Thymus (tissue), 14 donors: ENCODE measurements at places on chromosomes 2 and 18.
A peak's percentile ranks its signal among the peaks of the same experiment; 100 is the strongest.

DNA sequence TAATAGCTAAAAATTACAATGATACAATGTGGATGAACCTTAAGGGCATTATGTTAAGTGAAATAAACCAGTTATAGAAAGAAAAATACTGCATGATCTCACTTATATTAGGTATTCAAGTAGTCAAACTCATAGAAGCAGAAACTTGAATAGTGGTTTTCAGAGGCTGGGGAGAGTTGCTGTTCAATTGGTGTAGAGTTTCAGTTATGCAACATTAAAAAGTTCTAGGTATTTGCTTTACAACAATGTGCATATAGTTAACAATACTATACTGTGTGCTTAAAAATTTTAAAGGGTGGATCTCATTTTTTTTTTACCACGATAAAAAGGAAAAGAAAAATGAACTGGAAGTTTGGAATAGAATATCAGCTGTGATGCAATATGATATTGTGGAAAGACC is 479.1 kb downstream of the SPAG16 start:
- DNase-seq: no peak

GRCh38 chr2:205217004-205217403 is 465.3 kb upstream of the NRP2 start:
- no peak for DNase-seq

DNA sequence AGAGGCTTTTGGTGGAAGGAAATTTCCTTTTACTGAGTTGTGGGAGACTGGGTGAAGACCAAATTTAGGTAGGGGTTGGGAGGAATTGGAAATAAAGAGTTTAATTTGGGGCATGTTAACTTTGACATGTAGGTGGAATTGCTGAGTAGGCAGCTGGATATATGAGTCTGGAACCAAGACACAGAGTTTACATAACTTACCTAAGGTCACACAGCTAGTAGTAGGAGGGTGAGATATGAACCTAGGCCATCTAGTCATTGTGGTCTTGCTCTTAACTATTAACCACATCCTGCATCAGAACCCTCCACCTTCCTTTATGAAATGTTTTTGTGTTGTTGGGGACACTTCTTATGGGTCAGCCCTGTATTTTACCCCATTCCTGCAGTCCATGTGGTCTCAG is 113.1 kb downstream of the ICOS start:
- DNase-seq: no peak

GRCh38 chr18:11688972-11689668 is at the start of gene GNAL:
TSS of gene GNAL (plus strand) at chr18:11689264. CDS start at chr18:11689564, 300 bp downstream.
- peak; percentile 87 for DNase-seq

GRCh38 chr2:40346535-40347354 is 105.1 kb downstream of the SLC8A1 start:
- no peak for DNase-seq

GRCh38 chr2:45595721-45596435 is 15.2 kb downstream of the SRBD1 start:
- no peak for DNase-seq

GRCh38 chr2:159605441-159606178 is 10.7 kb downstream of the BAZ2B start:
- DNase-seq: no peak

DNA sequence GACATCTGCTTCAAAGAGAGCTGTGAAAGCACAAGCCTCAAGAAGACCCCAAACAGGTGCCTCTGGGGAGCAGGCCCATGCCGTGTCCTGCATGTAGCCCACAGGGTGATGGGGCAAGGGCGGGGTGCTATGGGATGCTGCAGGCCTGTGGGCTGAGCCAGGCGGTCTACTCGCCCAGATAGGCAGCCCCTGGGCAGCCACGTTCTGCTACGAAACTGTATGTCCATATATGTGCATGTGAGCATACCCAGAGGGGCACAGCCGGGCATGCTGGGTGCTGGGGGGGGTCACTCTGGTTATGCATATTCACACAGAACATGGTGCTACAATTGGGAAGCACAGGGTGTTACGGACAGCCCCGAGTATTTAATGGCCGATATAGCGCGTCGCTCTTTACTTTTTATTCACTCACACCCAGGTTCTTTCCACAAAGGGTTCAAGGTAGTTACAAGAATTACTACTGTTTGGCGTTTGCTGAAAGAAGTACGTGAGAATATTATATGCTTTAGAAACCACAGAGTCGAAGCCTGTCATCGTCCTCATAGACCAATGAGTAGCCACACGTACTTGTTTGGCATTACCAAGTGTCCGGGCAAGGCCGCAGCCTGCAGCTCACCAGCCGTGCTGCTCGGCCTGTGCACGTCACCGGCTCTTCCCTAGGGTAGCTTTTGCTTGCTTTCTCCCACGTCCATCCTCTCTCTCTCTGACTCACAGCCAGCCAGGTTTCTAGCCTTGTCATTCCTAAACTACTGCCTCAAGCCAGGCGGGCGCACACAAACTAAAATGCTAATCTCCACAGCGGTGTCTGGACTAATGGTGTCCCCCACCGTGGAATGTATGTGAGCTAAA is 14.4 kb downstream of the MTERF4 start:
- no peak for DNase-seq

DNA sequence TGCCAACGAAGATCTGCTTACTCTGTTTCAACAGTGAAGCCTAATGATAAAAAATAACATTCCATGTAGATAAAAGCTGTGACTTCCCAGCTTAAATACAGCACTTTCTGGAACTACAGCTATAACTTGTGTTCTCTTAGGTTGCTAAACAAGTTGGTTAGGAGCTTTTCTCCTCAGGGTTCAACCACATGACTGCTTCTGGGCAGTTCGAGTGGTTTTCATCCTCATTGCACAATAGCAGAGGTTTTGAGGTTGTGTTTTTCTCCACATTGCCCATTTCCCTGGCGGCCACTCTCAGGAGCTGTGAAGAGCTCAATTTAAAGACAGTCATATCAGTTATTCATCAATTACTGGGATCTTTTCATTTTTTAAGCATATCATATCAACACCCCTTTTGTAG is 102.2 kb upstream of the CYP1B1 start:
- DNase-seq: no peak

GRCh38 chr2:219702796-219703545 is 75.5 kb downstream of the SLC4A3 start:
- DNase-seq: no peak

DNA sequence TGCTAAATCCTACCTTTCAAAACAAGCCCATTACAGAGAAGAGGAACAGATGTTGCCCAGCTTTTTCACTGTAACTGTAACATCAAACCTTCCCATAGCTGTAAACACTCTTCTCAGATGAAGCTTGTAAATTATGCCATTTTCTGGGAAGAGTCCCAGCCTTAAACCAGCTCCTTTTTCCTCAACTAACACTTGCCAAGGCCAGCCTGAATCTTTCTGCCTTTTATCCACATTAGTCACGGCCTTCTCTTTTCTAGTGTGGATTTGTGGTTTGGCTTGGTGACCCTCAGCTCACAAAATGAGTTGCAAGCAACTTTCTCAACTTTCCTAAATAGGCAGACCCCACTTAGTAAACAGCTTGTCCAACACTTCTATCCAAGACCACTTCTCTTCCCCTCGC is 90.2 kb downstream of the CABLES1 start:
- no peak for DNase-seq

DNA sequence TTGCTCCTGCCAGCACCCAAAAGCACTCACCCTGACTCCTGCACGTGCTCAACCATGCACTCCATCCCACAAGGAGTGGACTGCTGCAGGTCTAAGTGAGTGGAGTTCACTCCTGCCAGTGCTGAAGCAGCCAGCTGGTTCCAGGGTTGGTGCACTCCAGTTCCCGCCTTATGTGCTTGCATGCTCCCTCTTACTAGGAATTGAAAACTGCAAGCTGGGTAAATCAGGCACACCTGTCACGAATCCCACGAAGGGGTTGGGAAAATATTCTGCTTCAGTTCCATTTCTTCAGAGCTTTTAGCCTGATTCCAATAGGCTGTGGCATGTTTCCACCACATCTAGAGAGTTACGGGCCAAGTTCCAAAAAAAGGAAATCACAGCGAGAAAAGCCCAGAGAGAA is 1365.5 kb upstream of the CHAC2 start:
- no peak for DNase-seq

- DNase-seq: no peak
Observed at GRCh38 chr2:149483004-149483605, 104.5 kb downstream of the MMADHC start.

GRCh38 chr2:172223601-172224054 is 120.9 kb upstream of the DLX2 start:
- DNase-seq: no peak

GRCh38 chr2:9674891-9675414 is 44.2 kb upstream of the YWHAQ start:
- DNase-seq: no peak

GRCh38 chr2:237594514-237594871 is 4.0 kb upstream of the RAB17 start:
- DNase-seq: no peak

DNA sequence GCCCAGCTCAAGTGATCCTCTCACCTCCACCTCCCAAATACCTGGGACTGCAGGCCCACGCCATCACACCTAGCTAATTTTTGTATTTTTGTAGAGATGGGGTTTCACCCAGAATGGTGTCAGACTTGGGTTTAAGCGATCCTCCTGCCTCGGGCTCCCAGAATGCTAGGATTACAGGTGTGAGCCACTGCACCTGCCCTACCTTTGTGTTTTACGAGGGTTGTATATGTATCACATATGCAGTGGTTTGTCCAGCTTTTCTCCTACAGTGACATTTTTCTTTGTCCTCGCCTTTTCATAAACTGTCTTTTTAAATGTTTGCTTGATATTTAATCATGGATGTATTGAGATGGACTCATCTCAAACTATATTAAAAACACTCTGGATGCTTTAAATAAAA is 38.5 kb downstream of the AGAP1 start:
- DNase-seq: no peak

GRCh38 chr2:151156431-151156830 is 105.2 kb downstream of the RBM43 start:
- no peak for DNase-seq

DNA sequence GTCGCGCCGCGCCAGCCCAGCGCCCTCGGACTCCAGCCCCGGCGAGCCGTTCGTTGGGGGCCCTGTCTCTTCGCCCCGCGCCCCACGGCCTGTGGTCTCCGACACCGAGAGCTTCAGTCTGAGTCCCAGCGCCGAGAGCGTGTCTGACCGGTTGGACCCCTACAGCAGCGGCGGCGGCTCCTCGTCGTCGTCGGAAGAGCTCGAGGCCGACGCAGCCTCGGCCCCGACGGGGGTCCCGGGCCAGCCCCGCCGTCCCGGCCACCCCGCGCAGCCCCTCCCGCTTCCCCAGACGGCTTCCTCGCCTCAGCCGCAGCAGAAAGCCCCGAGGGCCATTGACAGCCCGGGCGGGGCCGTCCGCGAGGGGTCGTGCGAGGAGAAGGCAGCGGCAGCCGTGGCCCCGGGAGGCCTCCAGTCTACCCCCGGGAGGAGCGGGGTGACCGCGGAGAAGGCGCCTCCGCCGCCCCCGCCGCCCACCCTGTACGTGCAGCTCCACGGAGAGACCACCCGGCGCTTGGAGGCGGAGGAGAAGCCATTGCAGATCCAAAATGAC is 1.4 kb downstream of the PHLPP1 start:
- DNase-seq: no peak

GRCh38 chr2:202638721-202639120 is 4.0 kb downstream of the FAM117B start:
- DNase-seq: no peak

- no peak for DNase-seq
Observed at GRCh38 chr2:109663721-109664120, 49.6 kb downstream of the SOWAHC start.

DNA sequence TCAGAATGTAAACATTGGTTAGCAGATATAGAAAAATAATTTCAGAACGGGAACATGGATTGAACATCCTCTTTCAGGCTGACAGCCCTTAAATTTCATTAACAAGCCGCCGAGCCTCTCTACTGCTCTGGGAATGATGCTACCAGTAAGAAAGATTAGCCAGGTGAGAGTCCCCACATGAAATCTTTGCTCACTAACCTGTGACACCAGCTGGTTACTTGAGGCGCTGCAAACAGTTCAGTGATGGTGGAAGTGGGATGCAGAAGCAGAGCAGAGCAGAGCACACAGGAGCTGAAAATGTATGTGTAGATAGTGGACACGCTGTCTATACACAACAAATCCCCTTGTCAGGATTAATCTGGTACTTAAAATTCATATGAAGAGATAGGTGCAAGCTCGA is 721.1 kb downstream of the DPP10 start:
- no peak for DNase-seq

- DNase-seq: no peak
Observed at GRCh38 chr2:153354377-153354776, 124.2 kb downstream of the RPRM start.

DNA sequence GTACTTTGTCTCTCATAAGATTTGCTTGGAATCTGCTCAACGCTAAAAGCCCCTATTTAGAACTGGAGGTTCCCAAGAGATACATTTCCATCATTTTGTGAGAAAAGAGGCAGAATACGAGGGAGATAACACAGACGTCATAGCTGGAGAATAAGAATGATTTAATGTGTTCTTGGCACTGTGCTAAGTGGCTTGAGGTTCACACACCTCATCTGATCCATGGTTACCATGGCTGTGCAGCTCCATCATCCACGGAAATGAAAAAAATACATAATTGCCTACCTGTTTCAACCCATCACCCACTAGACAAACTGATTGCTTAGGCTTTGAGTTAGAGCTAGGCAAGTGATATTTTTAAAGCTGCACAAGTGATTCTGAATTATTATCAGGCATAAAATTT is 227.6 kb downstream of the SLC8A1 start:
- DNase-seq: no peak

- DNase-seq: peak; percentile 25
Observed at GRCh38 chr2:100882645-100883613, 63.0 kb downstream of the NPAS2 start.

- DNase-seq: peak; percentile 39
Observed at GRCh38 chr2:64454386-64455332, 697 bp downstream of the LGALSL start.

- DNase-seq: no peak
Observed at GRCh38 chr2:70009762-70010575, 48.5 kb upstream of the ASPRV1 start.

DNA sequence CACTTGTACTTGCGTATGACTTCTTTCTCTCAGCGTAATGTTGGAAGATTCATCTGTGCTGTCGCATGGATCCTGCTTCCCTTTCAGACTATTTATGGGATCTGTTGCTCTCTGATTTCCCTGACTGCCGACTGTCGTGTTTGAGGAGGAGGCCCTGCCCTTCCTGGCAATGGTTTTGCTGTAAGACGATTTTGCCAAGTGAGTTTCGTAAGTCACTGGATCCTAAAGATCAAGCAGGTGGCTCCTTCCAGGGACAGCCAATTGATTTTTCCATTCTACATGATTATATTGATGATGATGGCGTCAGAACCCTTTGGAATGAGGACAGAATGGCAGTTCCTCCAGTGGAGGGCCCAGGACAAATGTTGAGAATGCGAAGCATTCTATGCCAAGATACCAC is 8.7 kb upstream of the B3GNT2 start:
- DNase-seq: no peak

DNA sequence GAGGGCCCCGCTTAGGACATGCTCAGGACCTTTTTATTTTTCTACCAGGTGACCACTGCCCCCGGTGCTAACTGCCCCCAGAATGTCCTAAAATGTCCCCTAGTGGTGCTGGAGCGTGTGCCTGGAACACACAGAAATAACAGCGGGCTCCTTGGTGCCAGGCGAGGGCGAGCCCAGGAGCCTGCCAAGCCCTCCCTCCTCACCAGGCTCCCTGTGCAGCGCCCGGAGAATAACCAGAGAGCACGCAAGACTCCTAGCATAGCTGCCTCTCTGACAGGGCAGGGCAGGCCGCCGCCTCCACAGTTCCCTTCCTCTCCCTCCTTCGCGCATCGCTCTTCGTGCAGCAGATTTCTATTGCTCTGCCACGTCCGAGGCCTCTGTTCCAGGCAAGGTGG is 84.3 kb upstream of the ZNF516 start:
- DNase-seq: no peak
